Stimulated activated CD8-positive, alpha-beta memory T cell treated with anti-CD3 and anti-CD28 coated beads, Interleukin-7, amount 100 ng/mL, for 1 hour (primary cell): ENCODE measurements at places on chromosomes 7 and 10.

DNA sequence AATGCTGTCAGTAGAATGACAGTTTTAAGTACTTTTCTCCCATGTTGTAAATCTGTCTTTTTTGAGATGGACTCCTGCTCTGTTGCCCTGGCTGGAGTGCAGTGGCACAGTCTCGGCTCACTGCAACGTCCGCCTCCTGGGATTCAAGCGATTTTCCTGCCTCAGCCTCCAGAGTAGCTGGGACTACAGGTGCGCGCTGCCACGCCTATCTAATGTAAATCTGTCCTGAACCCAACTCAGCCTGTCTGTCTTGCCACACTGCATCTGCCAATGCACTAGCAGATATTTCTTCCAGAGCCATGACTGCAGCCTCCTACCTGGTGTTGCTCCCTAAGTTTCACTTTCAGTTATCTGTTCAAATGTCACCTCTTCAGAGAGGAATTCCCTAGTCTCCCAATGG, 264.1 kb downstream of the PHF14 start:
- DNase-seq: no peak

DNA sequence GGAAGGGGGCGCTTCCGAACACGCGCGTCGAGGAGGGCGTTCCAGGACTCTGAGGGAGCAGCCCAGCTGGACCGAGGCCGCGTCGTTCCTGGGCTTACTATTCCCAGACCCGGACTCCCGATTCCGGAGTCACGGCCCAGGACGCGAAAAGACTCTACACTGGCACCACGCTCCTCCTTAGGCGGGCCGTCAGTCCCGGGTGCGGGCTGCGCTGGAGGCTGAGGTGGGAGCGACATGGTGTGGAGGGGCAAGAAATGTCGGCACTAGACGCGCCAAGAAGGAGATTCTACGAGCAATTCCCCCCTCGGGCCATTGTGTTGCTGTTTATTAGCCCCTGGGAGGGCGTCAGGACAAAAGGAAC, 584 bp upstream of the RUNDC3B start:
- DNase-seq: no peak

GRCh38 chr10:126931544-126931943, 26.3 kb downstream of the DOCK1 start:
- DNase-seq: no peak

DNA sequence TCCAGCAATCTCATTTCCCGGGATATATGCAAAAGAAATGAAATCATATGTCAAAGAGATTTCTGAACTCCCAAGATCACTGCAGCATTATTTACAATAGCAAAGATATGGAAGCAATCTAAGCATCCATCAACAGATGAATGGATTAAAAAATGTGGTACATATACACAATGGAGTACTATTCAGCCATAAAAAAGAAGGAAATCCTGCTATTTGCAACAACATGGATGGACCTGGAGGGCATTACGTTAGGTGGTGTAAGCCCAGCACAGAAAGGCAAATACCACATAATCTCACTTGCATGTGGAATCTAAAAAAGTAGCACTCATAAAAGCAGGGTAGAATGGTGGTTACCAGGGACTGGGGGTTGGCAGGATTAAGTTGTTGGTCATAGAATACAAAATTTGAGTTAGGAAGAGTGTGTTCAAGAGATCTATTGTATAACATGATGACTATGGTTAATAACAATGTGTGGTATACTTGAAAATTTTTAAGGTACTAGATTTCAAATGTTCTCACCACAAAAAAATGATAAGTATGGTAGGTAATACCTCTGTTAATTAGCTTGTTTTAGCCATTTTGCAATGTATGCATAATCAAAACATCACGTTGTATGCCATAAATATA, 32.9 kb upstream of the EIF5AL1 start:
- DNase-seq: no peak

GRCh38 chr10:44552726-44553125, 167.8 kb upstream of the CXCL12 start:
- no peak for DNase-seq

GRCh38 chr10:69345402-69345801, 67.1 kb downstream of the HK1 start:
- DNase-seq: no peak

- DNase-seq: no peak
Observed at GRCh38 chr10:25745976-25746375, 188.1 kb upstream of the MYO3A start.

- DNase-seq: no peak
Observed at GRCh38 chr7:149830997-149831740, 7.0 kb upstream of the ZNF862 start.

DNA sequence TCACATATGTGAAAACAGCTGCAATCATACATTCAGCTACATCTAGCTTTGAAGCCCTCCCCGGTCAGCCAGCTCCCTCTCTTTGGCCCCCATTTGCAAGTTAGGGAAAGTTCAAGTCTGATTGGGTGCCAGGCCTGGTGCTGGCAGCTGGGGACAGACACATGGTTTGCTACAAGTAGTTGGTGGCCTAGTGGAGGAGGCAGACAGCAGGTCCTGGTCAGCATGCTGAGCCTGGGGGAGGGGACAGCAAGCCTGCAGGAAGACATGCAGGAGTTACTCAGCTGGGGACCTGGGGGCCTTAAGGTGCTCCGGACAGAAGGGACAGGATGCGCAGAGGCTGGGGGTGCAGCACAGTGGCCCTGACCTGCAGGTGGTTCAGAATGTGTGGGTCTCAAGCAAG, 956.9 kb upstream of the ZNF722 start:
- no peak for DNase-seq

GRCh38 chr10:50552308-50552707, 71.4 kb downstream of the SGMS1 start:
- DNase-seq: no peak

GRCh38 chr10:3432081-3432825, 259.7 kb upstream of the PITRM1 start:
- DNase-seq: no peak

GRCh38 chr10:45253183-45253914, 62.1 kb downstream of the OR13A1 start:
- no peak for DNase-seq

DNA sequence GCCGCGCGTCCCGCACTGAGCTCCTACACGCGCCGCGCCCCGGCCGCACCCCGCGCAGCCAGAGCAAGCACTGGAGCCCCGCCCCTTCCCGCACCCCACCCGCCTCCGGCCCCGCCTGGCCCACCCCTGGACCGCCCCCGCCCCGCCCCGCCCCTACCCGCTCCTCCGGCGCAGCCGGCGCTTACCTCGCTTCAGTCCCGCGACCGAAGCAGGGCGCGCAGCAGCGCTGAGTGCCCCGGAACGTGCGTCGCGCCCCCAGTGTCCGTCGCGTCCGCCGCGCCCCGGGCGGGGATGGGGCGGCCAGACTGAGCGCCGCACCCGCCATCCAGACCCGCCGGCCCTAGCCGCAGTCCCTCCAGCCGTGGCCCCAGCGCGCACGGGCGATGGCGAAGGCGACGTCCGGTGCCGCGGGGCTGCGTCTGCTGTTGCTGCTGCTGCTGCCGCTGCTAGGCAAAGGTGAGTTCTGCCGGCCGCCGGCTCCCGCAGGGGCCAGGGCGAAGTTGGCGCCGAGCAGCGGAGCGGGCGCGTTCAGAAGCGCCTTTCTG, at the start of gene RET:
Gene RET (plus strand): TSS at position 194 of the 545 bp plus-strand sequence. CDS start 190 bp downstream, at position 384.
- no peak for DNase-seq

GRCh38 chr7:102230593-102230992, 56.1 kb upstream of the SH2B2 start:
- no peak for DNase-seq
